Kasumi-1 (cell line): ENCODE measurements at places on chromosomes 12 and 14.

- DNase-seq, result peak; percentile 53
Measured at GRCh38 chr14:80587096-80587724, 354.3 kb downstream of the CEP128 start.

GRCh38 chr12:561391-561705 lies 101.6 kb downstream of the B4GALNT3 start:
- no peak for DNase-seq

GRCh38 chr12:132343294-132344004 lies 14.1 kb upstream of the GALNT9 start:
- no peak for DNase-seq

DNA sequence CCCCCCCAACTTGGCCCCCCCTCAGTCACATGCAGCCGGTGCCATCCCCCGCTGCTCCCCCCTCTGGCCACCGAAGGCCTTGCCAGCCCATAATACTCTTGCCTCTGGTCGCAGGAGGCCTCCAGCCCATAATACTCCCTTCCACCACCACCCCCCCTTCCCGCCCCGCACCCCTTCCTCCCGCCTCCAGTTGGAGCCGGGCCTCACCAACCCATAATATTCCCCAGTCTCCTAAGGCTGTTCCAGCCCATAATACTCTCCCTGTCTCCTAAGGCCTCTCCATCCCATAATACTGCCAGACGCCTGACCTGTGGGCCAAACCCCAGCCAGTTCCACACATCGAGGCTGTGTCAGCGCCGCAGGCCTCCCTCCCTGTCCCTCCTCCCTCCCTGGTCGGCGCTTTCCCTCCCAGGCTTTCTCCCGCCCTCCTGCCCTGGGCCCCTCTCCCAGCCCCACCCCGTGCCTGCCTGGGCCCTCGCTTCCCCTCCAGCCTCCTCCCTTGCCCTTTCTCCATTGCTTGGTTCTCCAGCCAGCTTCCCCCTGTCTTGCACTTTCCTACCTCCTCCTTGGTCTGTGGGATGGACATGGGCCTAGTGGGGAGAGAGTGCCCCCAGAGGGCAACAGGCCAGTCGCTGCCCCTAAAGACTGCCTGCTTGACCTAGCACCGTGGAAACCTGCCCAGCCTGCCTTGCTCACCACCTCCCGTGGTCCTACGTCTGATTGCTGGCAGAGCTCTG lies 6.8 kb upstream of the CHD4 start:
- peak; percentile 94 for DNase-seq

GRCh38 chr14:91223028-91223783 lies 21.3 kb downstream of the GPR68 start:
- DNase-seq, result no peak

GRCh38 chr12:10708862-10709261 lies 14.3 kb downstream of the YBX3 start:
- DNase-seq, result no peak

GRCh38 chr12:54206791-54207190 lies 18.0 kb upstream of the SMUG1 start:
- no peak for DNase-seq

GRCh38 chr14:99195602-99196309 lies 76.2 kb downstream of the BCL11B start:
- DNase-seq, result no peak

GRCh38 chr14:73245480-73246325 lies 8.4 kb downstream of the PAPLN start:
- peak; percentile 68 for DNase-seq

GRCh38 chr14:89485264-89485663 lies 68.2 kb upstream of the FOXN3 start:
- no peak for DNase-seq

DNA sequence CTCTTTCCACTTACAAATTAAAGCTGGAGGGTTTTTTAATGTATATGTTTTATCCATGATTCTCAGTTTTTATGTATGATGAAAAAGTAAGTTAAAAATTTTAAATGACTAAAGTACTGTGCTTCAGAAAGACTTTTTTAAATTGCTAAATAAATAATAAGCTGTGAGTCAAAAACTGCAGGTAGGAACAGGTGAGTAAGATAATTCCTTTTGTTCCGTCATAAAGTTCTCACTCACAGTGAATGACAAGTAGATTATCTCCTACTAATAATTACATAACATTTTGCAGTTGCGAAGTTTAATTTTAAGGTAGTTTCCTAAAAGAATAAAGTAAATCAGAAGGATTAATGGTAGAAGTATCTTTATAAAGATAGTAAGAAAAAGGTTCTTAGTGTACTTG lies 78.0 kb downstream of the PRKCH start:
- no peak for DNase-seq

GRCh38 chr14:66624336-66624937 lies 116.5 kb downstream of the GPHN start:
- peak; percentile 70 for DNase-seq

GRCh38 chr12:94261786-94262185 lies 113.4 kb downstream of the PLXNC1 start:
- no peak for DNase-seq

- DNase-seq, result no peak
Measured at GRCh38 chr14:54622192-54622958, 55.4 kb downstream of the SAMD4A start.

GRCh38 chr12:122097927-122098756 lies 19.6 kb downstream of the MLXIP start:
- no peak for DNase-seq

GRCh38 chr14:55340482-55340881 lies 69.3 kb downstream of the FBXO34 start:
- no peak for DNase-seq

GRCh38 chr14:65222440-65222858 lies 120.1 kb upstream of the MAX start:
- peak; percentile 31 for DNase-seq

DNA sequence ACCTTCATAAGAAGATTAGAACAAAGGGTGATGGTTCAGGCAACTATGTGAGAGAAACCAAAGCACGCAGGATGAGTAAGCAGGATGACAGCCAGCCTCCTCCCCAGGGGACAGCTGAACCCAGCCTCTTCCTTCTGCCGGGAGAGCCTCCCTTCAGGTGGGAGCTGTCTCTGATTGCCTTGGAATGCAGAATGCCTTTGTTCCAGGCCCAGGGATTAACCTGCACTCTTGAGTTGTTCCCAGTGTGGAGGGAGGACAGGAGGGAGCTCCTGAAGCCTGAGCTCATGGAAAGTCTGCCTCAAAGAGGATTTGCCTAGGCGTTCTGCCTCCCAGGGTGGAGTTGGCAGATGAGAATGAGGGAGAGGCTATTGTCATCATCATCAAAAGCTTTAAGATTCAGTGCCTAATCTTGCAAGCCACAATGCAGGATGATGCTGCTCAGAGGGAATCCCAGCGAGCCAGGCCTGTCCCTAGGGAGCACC lies 3.6 kb upstream of the KRT6A start:
- no peak for DNase-seq

DNA sequence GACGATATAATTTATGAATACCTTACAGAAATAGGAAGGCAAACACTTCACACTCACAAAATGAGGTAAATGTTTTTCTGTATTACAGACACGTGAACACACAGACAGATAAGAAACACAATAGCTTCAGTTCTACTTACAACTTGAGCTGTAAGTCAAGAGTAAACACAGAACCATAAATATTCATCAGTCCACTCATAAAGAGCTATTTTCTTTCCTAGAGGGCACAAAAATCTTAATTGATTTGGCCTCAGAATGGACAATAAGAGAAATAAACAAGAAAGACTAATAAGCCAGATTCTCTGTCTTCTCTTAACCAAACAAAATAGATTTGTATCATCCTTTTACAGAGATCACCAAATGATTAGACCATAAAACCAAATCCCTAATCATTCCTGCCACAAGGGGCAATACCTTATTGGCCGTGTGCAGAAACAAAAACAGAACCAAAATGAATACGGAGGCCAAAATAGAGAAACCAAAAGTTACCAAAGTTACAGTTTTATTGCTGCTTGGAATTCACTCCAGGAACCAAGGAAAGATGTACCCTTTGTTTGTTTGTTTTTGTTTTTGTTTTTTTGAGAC lies 38.1 kb upstream of the GARIN2 start:
- DNase-seq, result no peak

- DNase-seq, result no peak
Measured at GRCh38 chr12:124939421-124940142, 25.1 kb upstream of the UBC start.

DNA sequence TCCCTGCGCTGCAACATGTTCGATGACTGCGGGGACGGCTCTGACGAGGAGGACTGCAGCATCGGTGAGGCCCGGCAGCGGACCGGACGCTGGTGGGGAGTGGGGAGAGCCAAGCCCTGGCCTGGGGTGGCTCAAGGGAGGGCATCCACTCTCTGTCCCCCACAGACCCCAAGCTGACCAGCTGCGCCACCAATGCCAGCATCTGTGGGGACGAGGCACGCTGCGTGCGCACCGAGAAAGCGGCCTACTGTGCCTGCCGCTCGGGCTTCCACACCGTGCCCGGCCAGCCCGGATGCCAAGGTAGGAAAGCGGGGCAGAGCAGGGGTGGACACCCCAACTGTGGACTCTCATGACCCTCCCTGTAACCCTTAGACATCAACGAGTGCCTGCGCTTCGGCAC lies 11.4 kb upstream of the NXPH4 start:
- no peak for DNase-seq

DNA sequence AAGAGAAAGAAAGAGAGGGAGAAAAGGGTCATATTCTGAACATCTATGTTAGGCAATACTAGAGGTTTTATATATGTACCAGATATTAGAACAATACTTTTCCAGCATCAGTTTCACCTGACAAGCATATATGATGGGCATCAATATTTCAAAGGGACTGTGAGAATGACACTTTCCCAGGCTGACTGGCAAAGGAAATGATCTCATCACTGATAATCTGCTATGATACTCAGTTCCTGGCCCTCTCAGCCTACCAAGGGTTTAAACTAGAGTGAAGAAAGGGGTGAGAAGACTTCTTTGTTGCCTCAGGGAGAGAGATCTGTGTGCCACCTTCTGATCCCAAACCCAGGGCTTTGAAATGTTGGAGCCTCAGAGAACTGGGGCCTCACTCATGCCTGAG lies 183.5 kb downstream of the TTC8 start:
- DNase-seq, result no peak

- DNase-seq, result no peak
Measured at GRCh38 chr12:24223926-24224325, 274.5 kb upstream of the SOX5 start.

- DNase-seq, result no peak
Measured at GRCh38 chr12:104576187-104576778, 119.5 kb downstream of the CHST11 start.

DNA sequence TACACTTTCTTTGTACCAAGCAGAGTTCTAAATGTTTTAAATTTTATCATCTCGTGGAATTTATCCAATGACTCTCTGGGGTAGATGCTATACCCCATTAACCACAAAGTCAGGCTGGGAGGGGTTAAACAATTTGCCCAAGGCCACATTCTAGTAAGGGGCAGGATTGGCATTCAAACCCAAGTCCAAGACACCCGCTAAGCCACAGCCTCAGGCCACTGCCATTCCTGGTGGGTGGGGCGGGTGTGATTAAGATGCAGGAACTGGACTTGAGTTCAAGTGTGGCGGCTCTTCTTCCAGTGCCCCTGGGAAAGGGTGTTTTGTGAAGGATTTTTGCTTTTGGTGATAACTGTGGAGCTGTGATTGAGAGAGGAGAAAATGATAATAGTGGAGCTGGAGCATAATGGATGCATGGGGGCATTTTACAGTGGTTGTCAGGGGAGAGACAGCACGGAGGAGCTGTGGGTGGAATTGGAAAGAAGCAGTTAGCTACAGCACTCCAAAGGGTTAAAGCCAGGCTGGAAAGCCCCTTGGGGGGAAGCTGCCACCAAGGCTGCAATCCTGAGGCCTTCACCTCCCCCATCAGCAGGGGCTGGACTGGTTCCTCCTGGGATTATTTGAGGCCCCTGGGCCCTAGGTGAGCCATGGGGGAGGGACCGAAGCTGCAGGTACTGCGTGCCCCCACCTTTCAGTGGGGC lies 1.0 kb upstream of the VRTN start:
- no peak for DNase-seq

DNA sequence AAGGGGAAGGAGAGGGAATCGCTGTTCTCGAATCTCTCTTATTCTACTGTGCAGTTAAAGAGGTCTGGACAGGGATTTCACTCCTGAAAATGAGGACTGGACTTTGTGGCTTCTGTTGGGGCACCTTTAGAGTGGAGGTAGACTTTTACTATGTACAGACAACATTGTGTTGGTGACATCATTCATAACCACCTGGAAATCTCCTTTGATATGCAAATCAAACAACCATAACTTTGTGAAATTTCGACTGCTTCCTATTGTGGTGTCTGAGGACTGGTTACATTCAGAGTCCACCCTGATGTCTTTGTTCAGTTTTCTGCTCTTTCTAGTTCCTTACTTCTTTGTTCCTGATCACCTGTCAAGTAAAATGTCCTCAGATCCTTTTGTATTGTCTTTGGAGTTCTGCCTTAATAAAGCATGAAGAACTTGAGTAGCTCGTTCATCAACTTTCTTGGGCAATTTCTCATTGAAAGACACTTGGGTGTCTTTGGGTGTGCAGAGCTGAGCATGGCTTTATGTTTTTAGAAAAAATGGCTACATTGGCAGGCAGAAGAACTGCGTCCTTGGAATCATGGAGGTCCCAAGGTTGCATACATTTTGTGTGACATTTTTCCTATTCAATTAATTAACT lies 29.8 kb downstream of the LRRK2 start:
- no peak for DNase-seq

- no peak for DNase-seq
Measured at GRCh38 chr12:92673756-92674155, 29.0 kb upstream of the PLEKHG7 start.

DNA sequence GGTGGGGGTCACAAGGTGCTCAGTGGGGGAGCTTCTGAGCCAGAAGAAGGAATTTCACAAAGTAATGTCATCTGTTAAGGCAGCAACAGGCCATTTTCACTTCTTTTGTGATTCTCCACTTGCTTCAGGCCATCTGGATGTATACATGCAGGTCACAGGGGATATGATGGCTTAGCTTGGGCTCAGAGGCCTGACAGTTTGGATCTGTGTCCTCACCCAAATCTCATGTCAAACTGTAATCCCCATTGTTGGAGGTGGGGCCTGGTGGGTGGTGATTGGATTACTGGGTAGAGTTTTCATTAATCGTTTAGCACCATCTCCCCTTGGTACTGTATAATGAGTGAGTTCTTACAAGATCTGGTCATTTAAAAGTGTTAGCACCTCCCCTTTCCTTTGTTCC lies 36.4 kb downstream of the TESPA1 start:
- DNase-seq, result no peak

DNA sequence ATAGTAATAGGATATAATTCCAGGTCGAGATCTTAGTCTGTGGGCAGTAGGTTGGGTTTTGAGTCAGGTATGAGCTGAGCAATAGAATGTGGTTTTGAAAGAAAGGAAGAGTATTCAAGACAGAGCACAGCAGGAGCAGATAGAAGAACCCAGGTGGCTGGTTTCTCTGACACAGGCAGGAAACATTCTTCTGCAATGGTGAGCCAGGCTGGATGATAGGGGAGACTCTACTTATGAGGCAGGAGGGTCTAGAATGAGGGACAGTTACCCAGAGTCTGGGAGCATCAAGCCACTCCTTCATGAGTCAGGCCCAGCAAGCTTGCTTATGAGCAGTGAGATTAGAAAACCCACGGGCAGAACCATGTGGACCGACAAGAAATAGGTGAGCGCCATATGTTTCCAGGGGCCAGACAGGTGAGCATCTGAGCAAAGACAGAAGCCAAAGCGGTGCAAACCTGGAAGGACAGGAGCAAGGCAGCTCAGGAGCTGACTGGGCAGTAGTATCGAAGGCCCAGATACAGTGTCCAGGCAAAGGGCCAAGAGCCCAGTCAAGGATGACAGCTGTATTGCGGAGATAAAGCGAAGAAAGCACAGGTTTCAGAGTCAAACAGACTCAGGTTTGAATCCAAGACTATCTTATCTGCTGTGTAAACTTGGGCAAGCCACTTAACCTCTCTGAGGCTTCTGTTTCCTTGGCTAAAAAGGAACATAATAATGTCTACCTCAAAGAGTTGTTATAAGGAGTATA lies 22.5 kb upstream of the PCNX1 start:
- no peak for DNase-seq
